Pulmonary artery endothelial cell (primary cell): ENCODE measurements at places on chromosomes 11 and 22. TPM values are rescaled to one million over a fixed set of nuclear protein-coding genes. Genes with fewer than 3 reads are reported as not detected.

- no peak for DNase-seq
Observed at GRCh38 chr22:29308791-29309262, 2.4 kb downstream of the GAS2L1 start.

- DNase-seq: no peak
Observed at GRCh38 chr11:6856871-6857270, 6.0 kb upstream of the OR10A2 start.

GRCh38 chr11:47388697-47389576 is 10.6 kb upstream of the SPI1 start:
- no peak for DNase-seq

DNA sequence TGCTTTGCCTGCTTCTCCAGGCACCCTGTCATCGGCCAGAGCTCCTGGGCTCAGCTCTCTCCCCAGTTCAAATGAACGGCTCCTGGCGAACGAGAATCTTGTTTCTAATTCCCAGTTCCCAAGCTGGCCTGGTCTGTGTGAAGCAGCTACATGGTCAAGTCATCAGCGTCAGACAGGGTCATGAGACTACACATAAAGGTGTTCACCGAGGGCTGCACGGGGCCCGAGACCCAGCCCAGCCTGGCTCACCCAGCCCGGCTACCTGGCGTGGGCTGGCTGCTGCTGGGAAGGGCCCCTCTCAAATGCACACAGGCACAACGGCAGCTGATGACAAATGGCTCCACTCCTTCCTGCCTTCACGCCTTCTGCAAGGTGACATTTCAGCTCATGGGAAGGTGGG is 14.6 kb upstream of the CELSR1 start:
- DNase-seq: no peak

DNA sequence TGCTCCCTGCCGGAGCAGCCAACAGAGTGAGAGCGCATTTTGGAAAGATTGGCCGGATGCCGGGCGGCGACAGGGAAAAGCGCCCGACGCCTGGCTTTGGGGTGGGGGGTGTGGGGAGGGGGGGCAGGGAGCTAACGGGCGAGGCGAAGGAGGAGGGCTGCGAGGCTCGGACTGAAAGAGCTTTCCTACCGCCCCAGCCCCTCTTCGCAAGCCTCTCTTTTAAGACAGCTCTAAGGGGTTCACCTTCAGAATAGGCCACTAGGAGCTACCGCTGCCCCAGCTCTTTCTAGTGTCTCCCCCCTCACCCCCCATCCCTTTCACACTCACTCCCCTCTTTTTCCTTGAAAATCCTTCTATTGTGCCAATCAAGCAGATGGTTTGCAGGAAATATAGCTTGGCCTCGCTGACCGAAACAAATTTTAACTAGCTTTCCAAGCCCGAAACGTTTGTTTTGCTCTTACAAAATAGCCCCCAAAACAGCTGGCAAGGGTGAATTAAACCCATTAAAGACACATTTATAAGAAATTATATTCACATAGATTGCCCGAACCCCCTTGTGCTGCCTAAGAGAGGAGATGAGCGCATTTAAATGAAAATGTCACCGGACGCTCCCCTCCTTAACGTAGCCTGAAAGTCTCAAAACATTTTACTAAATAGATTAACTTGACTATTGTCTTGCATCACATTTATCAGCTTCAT is 3.7 kb upstream of the DBX1 start:
- DNase-seq: no peak

DNA sequence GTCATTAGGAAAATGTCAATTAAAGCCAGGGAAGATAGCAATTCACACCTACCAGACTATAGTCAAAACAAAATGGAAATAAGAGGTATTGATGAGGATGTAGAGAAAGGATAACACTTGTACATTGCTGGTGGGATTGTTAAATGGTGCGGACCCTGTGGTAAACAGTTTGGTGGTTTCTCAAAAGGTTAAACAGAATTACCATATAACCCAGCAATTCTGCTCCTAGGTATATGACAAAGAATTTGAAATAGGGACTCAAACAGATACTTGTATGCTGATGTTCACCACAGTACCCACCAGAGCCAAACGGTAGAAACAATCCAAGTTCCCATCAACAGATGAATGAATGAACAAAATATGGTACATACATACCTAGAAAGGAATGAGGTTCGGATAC is 33.0 kb upstream of the TOP3B start:
- DNase-seq: no peak

DNA sequence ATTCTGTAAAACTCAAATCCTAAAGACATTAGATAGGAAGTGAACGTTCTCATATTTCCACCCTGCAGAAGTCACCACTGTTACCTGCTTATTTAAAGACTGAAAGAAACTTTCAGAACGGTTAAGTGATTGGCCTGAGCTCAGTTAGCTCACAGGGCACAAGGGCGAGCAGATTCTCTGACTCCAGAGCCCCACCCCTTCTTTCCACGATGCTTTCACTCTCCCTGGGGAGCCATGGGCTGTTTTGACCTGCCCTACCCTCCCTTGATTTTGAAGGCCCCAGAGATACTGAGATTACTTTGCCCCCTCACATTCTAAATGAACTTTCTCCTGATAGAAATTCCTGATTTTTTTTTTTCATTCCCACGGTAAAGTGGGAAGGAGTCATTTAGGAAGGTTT is 33.9 kb downstream of the ARHGAP1 start:
- DNase-seq: no peak

- DNase-seq: peak; percentile 29
Observed at GRCh38 chr11:27385245-27385644, 22.2 kb upstream of the CCDC34 start.

VSTM5 gene
- total RNA-seq: 0.07 TPM in 1 of 2 replicates, not detected in the other
